ENCODE measurements at places on chromosomes 7 and 10.

DNA sequence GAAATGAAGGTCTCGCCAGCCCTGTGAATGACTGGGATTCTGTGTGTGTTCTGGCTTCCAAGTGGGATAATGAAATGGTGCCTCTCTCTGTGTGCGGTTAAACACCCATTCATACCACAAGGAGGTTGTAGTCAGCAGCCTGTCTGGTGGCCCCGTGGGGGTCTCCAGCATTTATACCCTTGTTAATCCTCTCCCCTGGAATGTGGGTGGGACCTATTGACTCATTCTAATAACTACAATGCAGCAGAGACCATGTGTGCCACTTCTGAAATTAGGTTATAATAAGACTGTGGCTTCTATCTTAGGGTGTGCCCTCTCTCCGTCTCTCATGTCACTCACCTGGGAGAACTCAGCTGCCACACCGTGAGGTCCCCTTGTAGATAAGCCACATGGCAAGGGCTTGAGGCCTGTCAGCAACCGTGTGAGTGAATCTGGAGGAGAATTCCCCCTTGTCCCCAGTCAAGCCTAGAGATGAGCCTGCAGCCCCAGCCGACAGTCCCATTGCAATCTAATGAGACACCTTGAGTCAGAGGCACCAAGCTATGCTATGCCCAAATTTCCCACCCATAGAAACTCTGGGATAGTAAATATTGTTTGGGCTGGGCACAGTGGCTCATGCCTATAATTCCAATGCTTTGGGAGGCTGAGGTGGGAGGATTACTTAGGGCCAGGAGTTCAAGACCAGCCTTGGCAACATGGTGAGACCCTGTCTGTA, 106.8 kb downstream of the GALNT17 start:
- no peak for DNase-seq

GRCh38 chr10:74156919-74157289, 5.9 kb downstream of the ADK start:
- no peak for DNase-seq

- DNase-seq: no peak
Observed at GRCh38 chr7:19095353-19095860, 22.0 kb downstream of the TWIST1 start.

DNA sequence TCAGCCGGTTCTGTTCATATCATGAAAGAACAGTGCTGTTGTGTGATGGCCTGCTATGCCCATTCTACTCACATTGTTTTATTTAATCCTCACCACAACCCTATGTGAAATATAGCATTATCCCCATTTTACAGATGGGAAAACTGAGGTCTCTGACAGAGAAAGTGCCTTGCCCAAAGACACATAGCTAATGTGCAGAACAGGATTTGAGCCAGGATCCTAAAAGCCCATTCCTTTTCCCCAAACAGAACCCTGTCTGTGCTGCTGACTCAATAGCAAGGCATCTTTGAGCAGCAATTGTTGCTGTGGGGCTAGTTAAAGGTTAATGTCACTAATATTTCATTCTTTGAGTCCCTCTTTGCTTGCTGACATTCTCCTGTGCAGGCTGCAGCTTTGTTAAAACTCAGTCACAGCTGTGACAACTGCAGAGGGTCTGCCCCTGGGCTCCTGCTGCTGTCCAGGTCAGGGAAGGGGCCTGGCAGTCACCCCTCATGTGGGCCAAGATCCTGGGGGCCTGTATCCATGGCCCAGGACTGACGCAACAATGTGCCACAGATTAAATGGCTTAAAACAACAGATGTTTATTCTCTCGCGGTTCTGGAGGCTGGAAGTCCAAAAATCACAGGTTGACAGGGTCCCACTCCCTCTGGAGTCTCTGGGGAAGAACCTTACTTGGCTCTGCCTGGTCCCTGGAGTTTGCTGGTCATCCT, 40.4 kb downstream of the AFAP1L2 start:
- DNase-seq: no peak

GRCh38 chr10:22344249-22344648, 1.0 kb upstream of the SPAG6 start:
- no peak for DNase-seq

GRCh38 chr10:113252650-113253618, 299.9 kb upstream of the HABP2 start:
- no peak for DNase-seq

GRCh38 chr10:16716051-16716450, 101.2 kb downstream of the RSU1 start:
- no peak for DNase-seq

DNA sequence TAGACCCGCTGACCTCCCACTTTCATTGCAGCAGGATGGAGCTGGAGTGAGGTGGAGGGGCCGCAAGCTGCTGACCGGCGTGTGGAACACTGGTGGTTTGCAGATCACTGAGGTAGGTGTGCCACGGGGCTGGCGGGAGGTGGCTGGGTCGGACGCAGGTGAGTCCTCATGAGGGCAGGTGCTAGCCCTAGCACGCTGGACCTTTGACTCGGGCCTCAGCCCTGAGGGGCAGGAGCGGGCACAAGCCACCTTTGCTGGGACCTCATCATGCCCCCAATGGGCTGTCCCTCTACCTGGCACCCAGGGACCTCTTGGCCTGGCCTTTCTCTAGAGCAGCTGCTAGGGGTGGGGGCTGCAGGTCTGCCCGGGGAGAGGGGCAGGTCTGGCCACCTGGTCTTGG, 93.3 kb downstream of the ZMIZ1 start:
- DNase-seq: no peak

GRCh38 chr10:51075043-51075872, 971 bp downstream of the PRKG1 start:
- peak; percentile 38 for DNase-seq

DNA sequence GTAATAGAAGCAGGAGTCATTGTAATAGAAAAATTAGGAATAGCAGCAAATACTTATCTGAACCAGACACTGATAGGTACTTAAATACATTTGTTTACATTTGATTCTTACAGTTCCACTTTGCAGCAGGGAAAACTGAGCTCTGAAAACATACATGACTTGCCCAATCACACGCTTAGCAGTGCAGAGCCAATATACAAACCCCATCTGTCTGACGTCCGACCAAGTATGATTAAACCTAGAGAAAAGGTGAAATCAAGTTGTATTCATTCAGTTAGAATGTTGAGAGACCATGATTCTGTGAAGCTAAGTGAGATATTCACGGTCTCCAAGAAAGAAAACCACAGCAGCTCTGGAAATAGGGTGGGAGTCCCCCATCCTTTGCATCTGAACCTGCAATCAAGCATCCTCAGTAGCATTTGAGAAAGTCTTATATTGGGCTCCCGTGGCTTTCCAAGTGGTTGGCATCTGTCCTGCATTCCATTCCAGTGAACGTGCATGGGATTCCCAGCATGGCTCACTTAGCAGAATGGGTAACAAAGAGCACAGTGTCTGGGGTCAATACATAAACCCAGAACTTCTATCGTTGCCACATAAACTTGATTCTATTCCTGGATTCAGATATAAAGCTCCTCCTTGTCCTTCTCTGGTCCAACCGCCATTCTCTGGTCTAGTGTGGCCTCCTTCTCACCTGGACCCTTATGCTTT, 148.7 kb upstream of the RSU1 start:
- peak; percentile 86 for DNase-seq

DNA sequence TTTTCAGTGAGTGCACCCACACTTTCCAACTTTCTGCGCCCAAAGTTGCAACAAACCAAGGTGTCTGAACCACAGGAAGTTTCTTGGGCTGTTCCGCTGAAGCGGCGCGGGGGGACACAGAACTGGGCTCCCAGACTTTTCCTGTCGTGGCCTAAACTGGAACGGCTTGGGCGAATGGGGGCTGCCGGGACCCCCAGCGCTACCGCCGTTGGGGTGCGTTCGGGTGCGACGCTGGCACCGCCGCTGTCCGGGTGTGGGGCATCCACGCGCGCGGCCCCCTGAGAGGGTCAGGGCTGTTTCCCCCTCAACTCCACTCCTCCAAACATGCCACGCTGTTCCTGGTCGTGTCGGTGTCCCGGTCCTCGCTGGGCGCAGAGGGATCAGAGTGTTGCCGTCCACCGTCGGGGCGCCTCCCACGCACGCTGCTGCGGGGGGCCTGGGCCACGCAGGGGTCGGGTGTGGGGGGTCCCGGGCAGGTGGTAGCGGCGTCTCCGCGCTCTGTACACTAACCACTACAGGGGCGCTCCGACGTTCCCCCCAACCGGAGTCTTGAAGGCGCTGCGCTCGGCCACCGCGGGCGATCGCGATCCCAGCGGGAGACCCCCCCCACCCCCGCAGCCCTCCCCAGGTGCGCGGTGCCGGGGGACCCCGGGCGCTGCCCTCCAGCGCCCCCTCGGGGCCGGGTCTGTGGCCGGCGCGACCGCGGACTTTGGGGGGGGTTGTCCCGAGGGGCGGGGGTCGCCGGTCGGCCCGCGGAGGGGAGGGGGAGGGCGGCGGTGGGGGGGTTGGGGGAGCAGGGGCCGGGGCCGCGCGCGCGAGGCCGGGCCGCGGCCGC, 2.2 kb upstream of the CUX1 start:
- DNase-seq: peak; percentile 96

GRCh38 chr7:91565499-91566401, 301.5 kb downstream of the FZD1 start:
- DNase-seq: no peak

DNA sequence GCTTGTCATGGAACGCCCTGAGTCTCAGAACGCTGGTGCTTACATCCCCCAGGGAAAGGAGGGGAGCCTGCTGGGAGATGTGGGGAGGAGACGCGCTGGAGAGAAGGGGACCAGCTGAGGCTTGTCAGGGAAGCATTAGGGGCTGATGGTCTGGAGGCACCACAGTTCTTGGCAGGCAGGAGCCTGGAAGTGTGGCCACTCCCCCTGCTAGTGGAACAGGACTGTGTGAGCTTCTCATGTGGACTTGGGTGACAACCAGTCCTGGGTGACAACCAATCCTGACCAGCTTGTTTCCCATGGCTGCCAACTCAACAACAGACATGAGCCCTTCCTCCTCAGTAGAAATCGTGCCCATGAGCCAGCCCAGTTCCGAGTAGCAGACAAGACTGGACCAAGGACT, 87.8 kb downstream of the SPDYE5 start:
- DNase-seq: no peak

DNA sequence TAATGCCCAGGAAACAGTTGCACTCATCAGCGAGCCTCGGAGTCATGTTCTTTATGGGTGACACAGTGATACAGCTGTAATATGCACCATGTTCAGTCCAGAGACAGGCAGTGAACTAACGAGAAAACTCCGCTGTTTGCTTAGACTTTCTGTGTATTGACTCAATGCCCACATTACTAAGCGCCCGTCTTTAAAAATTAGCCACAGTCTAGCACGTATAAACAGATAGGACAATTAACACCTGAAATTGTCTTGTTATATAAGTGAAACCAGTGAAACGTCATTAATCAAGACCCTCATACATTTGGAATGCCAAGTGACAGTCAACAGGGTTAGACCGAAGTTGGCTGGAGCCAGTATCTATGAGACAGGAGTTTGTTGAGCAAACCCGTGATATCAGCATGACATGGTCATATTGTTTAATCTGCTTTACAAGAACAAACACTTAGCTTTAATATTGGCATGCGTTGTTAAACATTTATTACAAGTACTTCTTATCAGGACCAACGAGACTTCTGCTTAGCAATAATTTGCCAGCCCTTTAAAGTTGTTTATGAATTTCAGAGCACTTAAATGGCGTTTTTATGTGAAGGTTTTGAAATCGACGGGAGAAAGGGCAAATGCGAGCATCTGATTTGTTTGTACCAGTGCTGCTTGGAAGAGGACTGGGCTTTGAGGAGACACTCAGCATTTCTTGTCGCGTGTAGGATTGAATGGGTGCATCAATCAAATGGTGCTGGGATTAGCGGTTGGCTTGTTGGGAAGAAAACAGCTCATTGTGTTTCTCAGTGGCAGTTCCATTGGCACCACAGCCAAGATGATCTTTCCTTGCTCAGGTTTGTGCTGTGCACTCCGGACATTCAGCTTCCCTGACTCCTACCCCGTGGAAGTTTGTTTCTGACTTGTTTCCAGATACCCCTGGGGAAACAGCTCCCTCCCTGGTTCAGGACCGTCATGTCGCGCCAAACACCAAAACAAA, 56.3 kb downstream of the CAMK1D start:
- DNase-seq: no peak

GRCh38 chr7:157817433-157817832, 480.6 kb downstream of the DNAJB6 start:
- no peak for DNase-seq

GRCh38 chr7:65840446-65840845, 32.4 kb upstream of the VKORC1L1 start:
- peak; percentile 41 for DNase-seq

DNA sequence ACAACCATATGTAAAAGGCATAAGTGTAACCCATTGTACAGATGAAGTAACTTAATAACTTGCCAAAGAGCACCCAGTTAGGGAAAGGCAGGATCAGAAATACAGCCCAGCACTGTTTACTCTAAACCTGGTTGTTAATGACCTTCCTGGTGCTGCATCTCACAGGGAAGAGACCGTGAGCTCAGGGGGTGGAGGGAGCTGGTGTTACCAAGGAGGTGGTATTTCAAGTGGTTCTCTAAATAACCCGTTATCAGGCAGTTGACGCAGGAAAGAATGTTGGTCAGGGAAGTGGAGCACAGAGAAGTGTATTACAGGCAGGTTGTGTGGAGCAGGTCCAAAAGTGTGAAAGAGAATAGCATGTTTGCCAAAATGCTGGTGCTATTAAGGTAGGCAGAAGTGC, 4.4 kb upstream of the ST7 start:
- DNase-seq: peak; percentile 42

GRCh38 chr10:132541129-132541528, 3.5 kb downstream of the INPP5A start:
- DNase-seq: no peak

DNA sequence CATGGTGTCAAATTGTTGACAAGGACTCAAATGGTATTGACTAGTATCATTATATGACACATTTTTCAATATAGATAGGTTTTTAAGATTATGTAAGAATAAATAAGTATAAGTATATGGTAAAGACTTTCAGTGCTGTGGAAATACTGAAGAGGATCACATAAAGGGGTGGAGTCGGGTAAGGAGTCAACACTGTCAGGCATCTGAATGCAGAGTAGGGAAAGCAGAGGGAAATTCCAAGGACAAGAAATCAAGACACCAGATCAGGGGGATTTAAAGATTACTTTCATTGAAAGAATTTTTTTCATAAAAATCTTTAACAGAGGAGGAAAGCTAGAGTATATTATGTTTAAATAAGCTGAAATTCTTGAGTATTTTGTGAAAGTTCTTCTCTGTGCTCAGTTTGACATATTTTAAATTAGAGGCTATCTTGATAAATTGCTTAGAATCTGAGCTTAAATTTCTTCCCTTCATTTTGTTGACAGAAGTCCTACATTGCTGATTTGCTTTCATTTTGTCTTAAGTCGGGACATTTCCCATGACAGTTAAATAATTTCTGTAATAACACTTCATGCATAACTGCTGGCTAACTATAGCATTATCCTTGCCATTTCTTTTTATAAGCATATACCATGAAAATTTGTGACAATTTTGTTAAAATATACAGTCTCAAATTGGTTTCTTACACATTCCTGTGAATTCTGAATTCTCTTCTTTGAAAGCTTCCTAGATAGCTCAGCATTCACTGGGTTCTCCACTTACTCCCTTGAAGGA, 244.3 kb downstream of the PRKG1 start:
- DNase-seq: no peak

DNA sequence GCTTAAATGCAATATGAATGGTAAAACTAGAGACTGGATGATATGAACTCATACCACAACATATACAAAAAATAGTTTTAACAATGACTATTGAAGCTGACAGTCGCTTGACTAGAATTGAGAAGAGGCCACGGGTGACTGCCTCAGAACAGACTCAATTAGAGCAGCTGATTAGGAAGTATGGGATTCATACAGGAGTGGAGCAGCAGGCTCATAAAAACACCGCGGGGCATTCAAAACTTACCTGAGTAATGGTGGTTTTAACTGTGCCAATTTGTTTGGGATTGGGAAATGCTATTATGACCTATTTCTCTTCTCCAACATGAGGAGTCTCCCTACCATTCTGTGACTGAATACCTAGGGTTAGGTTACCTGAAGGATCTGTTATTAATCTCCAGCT, 2.1 kb downstream of the CADPS2 start:
- no peak for DNase-seq
